Activated T-cell treated with anti-CD3 and anti-CD28 coated beads, Interleukin-2, amount 50 U/mL, for 4 hours (primary cell): ENCODE measurements at places on chromosomes 11 and 22. TPM values are rescaled to one million over a fixed set of nuclear protein-coding genes. Genes with fewer than 3 reads are reported as not detected.

Gene TH
- total RNA-seq, result not detected

GRCh38 chr22:35846804-35847203 is 129.1 kb downstream of the APOL5 start:
- DNase-seq, result no peak

GRCh38 chr11:122197066-122197987 is 81.3 kb upstream of the BLID start:
- DNase-seq, result no peak

DNA sequence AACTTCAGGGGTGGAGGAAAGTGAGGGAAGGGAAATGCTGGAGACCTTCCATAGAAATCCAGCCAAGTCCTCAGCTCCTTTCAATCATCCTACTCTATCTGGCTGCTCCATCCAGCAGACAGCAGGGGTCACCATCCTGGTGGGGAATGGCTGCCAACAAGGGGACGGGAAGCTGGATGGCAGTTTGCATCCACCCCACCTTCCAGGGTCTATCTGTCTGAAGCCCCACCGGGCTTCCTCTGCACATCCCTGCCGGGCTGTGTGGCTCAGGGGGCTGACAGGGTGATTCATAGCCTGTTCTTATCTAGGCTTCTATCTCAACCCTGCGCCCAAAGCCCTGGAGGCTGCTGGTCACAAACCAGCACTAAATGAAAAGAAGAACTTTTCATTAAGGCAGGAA is 1.1 kb downstream of the SYTL2 start:
- peak; percentile 17 for DNase-seq

DNA sequence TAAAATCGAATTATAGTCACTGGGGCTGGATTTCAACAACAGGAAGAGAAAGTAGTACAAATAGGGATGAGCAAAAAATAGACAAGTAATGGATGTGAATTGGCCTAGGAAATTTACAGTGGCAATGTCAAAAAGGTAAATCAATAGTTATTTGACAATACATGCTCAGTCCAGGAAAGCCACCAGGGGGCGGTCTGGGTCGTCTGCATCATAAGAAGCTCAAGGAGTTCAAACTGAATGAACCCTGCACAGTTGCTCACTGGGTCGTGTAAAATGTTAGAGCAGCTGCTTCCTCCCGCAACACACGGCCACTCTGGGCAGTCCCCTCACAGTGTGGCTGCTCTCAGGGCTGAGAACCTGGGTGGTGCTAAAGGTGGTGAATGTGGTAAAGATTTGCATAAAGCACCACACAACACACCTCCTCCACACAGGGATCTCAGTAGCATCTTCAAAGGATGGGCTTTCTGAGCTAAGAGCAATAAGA is 85.9 kb downstream of the ZNF280B start:
- peak; percentile 46 for DNase-seq

DNA sequence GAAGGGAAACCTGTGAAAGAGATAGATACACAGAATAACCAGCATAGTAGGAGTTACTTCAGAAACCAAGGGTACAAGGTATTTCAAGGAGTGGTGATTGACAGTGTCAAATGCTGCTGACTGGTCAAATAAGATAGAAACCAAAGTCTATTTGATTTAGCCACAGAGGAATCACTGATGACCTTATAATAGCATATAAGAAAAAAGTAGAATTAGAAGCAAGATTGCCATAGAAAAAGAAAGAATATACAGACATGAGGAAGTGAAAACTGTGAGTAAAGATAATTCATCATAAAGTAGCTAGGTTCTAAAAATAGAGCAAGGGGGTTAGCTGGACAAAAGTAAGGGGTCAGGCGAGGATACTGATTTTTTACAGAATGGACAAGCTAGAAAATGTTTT is 14.2 kb downstream of the ZBTB44 start:
- no peak for DNase-seq

Gene IFITM10
- 0.33 TPM for total RNA-seq

DNA sequence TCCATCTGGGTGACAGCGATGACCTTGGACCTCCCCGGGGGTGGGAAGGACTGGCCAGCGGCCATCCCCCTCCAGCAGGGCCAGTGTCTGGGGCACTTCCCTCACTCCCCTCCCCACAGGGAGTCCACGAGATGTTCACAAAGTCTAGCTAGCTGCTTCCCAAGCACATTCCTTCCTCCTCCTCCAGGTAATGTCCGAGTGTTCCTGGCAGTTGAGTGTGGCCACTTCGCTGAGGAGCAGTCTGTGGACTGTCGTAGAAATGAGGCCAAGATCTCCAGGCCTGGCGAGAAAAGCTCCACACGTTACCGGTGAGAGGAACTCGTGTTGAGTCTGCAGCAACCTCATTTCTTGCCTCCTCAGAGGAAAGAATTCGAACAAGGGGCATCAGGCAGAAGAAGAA is 425.5 kb downstream of the BRD1 start:
- DNase-seq, result no peak

Gene HOATZ
- not detected for total RNA-seq

GRCh38 chr22:30436196-30436595 is 10.6 kb downstream of the MTFP1 start:
- DNase-seq, result no peak

GRCh38 chr11:12110714-12111548 is 541 bp downstream of the MICAL2 start:
- peak; percentile 22 for DNase-seq

Gene MMP12
- total RNA-seq, result not detected

GRCh38 chr11:61632096-61632495 is 48.1 kb upstream of the DAGLA start:
- no peak for DNase-seq

- no peak for DNase-seq
These were observed 368.3 kb upstream of the SYN3 start for GRCh38 chr22:33426451-33426850.

- DNase-seq, result no peak
These were observed 25.5 kb downstream of the DKK3 start for GRCh38 chr11:11982975-11983374.

- no peak for DNase-seq
These were observed 109.7 kb upstream of the MTMR2 start for GRCh38 chr11:96033599-96033998.

- DNase-seq, result no peak
These were observed 1.3 kb downstream of the FAM118A start for GRCh38 chr22:45310977-45311531.

Gene ROBO4
- total RNA-seq, result not detected

- no peak for DNase-seq
These were observed 46.1 kb upstream of the BLID start for GRCh38 chr11:122162095-122162494.

- DNase-seq, result no peak
These were observed 539 bp upstream of the SLC36A4 start for GRCh38 chr11:93198215-93198845.

- no peak for DNase-seq
These were observed 36.3 kb upstream of the CFAP300 start for GRCh38 chr11:102010776-102011494.

GRCh38 chr22:44685384-44686056 is 16.5 kb upstream of the PRR5 start:
- peak; percentile 80 for DNase-seq

DNA sequence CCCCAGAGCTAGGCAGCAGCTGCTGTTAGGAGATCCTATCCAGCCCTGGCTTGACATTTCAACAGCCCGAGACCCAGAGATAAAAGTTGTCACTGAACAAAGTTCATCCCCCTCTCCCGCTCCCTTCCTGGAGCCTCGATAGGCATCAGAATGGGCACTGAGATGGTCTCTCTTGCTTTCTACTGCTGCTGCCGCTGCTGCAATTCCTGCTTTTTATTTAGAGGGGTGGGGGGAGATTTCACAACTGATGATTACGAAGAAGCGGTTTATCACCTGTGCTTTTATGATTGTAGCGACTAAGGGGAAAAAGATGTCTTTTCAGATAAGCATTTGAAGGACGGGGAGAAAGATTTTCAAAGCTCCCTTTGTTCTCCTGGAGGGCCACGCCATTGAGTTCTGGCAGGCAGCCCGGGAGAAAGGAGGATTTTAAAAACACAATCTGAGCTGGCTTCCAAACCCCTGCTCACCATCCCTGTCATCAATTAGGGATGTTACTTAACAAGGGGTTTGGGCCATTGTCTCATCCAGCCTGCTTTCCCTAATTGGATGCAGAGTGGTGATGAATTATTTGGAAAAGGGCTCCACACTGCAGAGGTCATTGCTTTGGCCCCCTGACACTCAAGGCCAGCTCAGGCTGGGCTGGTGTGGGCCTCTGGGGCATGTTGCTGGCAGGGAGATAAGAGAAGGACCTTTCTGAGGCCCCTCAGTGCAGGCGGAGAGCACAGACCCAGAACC is 344.7 kb downstream of the BUD13 start:
- DNase-seq, result no peak

Gene MYH9
- 753 TPM for total RNA-seq

Gene NUDT8
- 10.2 TPM for total RNA-seq

DNA sequence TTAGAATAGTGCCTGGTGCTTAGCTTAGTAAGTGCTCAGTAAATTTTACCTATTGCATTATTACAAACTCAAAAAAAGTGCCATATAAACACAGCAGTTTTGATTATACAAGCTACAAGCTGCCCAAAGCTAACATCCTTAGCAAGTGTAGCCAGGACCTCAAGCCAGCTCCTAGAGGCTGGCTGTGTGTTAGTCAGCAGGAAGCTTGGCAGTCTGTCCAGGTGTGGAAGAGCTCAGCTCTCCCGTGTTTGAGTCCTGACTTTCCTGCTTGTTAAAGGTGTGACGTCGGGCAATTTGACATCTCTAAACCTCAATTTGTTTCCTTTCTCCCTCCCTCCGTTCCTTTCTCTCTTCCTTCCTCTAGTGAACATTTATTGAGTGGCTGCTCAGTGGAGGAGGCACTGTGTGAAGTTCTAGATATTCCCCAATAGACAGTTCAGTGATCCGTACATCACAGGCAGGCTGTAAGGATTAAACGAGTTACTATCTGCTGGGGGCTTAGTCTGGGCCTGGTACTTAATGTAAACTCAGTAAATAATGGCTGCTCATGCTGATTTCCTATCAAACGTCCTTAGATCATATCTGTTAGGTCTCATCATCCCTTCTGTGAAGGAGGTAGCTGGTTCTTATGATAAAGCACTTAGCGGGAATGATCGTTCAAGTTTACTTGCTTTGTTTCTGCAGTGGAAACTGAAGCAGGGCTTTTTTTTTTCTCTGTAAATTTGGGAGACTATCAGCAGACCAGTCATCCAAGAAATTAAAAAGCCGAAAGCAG is 68.7 kb downstream of the PRR5L start:
- DNase-seq, result no peak

Gene TSSC4
- 127 TPM for total RNA-seq

GRCh38 chr11:30487200-30487898 is 98.8 kb downstream of the MPPED2 start:
- DNase-seq, result no peak

- DNase-seq, result no peak
These were observed 65.1 kb upstream of the SLC35C1 start for GRCh38 chr11:45739866-45740265.

Gene TSGA10IP
- not detected for total RNA-seq

DNA sequence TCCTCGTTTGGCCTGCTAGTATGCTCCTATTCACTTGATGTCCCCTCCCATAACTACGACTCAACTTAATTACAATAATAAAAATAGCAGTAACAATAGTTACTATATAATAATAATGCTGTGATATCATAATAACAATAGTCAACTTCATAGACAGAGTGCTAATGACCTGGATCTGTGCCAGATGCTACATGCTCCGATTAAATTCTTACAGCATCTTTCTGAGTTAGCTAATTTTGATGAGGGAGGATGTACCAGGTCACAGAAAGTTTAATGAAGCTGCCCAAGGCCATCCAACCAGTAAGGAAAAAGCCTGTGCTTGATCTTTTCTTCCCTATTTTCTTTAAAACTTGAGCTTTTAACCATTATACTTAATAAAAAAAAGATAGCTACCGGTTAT is 413.4 kb upstream of the LRRC4C start:
- no peak for DNase-seq

DNA sequence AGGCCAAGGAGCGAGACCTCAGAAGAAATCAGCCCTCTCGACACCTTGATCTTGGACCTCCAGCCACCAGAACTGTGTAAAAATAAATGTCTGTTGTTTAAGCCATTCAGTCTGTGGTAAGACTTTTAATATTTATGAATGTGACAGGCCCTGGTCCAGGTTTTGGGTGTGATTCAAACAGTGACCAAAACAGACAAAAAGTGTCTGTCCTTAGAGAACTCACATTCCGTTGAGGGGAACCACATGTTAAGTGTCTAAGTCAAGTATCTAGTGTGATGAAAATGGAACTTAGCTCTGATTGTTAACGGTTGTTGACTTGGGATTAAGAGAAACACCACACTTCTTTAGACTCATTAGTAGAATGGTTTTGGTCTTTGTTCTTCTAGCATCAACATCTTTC is 22.2 kb downstream of the ATXN10 start:
- DNase-seq, result no peak

Gene VPS51
- total RNA-seq, result 165 TPM

Gene MS4A12
- total RNA-seq, result not detected

- no peak for DNase-seq
These were observed 173.2 kb downstream of the DSCAML1 start for GRCh38 chr11:117623831-117624271.

GRCh38 chr11:94322501-94322900 is 18.1 kb downstream of the IZUMO1R start:
- DNase-seq, result no peak

DNA sequence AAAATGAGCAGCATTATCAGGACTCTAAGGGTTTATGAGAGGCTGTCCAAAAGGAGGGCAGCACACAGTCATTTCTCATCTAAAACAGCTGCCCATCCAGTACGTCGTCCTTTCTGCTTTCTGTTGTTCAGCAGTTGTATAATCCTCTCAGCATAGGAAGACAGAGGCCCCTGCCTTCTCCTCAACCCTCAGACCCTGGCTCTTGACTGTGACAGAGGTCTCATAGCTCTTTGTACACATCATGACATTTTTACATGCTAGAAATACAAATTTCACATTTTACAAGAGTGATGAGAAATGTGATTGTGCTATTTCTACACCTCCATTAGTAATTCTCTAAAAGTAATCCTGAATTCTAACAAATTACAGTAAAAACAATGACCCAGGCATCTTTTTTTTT is 36.2 kb upstream of the ZC3H12C start:
- no peak for DNase-seq

DNA sequence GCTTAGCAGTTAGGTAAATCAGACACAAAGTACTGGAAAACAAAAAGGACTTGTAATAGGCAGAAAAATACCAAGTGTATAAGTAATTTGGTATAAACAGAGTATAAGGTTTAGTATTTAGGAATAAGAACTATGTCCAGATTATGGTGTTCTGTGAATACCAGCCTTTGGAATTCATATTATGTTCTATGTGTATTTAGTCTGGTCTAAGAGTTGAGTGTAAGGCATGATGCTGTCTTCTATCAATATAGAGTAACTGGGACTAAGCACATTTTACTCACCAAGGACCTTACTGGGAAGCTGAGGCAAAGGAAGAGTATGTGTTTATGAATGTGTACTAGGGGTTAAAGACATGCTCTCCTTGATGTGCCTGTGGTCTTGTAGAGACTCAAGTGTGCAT is 9.5 kb downstream of the SDHD start:
- DNase-seq, result no peak

DNA sequence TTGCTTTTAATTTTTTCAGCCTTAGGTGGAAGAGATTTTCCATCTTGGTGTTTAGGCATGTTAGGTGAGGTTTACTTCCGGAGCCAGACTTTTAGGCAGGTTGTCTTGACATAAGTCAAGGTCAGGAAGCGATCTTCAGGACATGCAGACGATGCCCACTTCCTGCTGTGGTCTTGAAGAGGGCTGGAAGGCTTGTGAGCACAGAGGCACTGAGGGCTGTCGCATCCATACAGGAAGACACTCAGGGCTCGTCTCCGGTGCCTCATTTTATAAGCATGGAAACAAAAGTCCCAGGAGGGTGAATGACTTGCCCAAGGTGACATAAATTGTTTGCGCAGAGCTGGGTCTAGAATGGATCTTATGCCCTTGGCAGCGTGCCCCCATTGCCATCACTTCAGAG is 30.8 kb downstream of the MARK2 start:
- no peak for DNase-seq

GRCh38 chr11:129489249-129489648 is 113.6 kb downstream of the BARX2 start:
- DNase-seq, result no peak
